ENCODE measurements at places on chromosomes 11 and 22.

GRCh38 chr22:45878901-45879551 is 97.9 kb downstream of the WNT7B start:
- no peak for DNase-seq

GRCh38 chr11:120268686-120269085 is 28.7 kb downstream of the POU2F3 start:
- no peak for DNase-seq

- DNase-seq = peak; percentile 46
Observed at GRCh38 chr22:38981992-38982927, at the start of gene APOBEC3B. APOBEC3B (plus strand) TSS chr22:38982347; CDS start chr22:38982454, 107 bp downstream.

- DNase-seq = no peak
Observed at GRCh38 chr11:73152086-73152853, 10.2 kb upstream of the FCHSD2 start.

GRCh38 chr11:77886401-77886800 is 65.5 kb downstream of the AAMDC start:
- no peak for DNase-seq

DNA sequence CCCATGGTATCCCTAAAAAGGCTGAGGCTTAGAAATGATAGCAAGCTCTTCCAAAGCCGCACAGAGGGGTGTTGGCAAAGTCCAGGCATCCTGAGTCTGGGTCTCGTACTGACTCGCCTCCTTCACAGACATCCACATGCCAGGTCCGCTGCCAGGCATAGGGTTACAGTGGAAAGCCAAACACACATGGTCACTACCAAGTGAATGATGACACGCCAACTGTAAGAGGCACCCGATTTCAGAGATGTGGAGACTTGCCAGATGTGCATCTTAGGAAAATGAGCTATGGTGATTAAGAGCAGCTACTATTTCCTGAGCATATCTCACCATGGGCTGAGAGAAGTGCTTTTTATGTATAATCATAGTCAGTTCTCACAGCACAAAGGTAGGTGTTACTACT is 314.9 kb downstream of the MIAT start:
- no peak for DNase-seq

- DNase-seq = no peak
Observed at GRCh38 chr11:70353900-70354568, 44.3 kb upstream of the CTTN start.

GRCh38 chr11:19228968-19229367 is 11.8 kb downstream of the E2F8 start:
- DNase-seq = no peak

- DNase-seq = no peak
Observed at GRCh38 chr11:6599449-6599848, 4.0 kb downstream of the RRP8 start.

- no peak for DNase-seq
Observed at GRCh38 chr11:19232910-19233503, 7.7 kb downstream of the E2F8 start.

DNA sequence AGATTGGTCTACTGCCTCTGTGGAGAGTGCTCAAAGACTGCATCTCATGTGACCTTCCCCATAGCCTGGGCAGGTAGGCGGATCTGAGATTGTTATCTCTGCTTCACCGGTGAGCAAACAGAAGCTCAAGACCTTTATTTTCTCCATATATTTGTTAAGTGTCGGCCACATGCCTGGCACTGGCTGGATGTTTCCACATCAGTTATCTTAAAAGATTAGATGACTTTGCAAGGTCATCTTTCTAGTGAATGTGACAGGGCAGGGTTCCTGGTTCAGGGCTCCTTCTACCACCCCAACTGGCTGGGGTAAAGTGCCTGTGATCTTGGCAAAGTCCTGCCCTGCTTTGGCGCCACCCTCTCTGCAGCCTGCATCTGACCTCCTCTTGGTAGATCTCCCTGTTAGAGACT is 125.0 kb downstream of the CCDC81 start:
- DNase-seq = no peak

DNA sequence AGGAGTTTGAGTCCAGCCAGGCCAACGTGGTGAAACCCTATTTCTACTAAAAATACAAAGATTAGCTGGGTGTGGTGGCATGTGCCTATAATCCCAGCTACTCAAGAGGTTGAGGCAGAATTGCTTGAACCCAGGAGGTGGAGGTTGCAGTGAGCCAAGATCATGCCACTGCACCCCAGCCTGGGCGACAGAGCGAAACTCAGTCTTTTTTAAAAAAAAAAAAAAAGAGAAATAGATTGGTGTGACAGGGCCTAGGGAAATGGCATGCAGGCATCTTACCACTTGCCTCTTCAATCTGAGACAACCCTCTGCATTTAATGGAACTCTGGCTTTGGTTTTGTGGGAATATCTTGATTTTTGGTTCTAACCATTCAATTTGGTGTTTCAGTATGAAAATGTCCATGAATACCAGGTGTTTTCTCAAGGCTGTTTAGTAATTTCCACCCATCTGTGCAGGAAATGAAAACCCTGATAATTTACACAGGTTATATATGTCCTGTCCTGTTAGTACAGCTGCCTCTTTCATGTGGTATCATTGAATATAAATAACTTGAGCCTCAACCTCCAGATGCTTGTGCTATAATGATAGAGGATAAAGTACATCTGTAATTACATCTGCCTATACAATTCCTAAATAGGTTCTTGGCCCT is 8.4 kb downstream of the XBP1 start:
- DNase-seq = no peak

GRCh38 chr11:111124724-111125123 is 120.8 kb upstream of the POU2AF2 start:
- no peak for DNase-seq

- DNase-seq = no peak
Observed at GRCh38 chr22:20972933-20973577, 6.0 kb downstream of the AIFM3 start.

DNA sequence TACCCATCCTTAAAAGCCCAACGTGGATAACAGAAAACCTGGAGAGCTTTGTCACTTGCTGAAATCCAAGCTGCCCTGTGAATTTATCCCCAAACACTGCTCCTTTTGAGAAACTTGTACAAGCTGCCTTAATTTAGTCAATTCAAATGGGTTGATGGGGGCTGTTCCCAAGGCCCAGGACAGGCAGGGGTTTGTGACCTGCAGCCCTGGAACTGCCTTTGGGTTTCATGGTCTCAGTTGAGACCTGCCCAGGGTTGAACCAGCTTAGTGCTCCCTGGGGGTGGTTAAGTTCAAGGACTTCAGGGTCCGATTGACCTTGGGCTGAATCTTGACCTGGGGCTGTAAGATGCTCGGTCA is 112.1 kb upstream of the OR4B1 start:
- DNase-seq = no peak

- no peak for DNase-seq
Observed at GRCh38 chr22:47059701-47060161, 297.3 kb downstream of the TBC1D22A start.

DNA sequence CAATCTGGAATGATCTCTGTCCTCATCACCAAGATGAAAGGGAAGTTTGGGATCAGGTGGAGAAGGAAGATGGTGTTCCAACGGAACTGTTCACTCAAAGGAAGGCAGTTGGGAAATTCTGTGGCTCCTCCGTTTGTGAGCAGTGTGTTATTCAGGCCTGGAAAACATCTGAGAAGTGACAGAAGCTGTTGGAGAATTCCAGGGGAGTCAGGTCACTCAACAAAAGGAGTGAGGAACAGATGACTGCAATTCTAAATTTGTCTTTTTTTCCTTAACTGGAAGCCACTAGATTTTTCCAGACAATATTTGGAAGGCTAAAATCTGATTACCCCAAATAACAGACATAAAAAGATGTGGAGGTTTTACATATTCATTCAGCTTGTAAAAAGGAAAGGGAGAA is 107.8 kb downstream of the CD44 start:
- DNase-seq = no peak

- DNase-seq = no peak
Observed at GRCh38 chr11:65305501-65306268, 9.0 kb upstream of the CDC42EP2 start.

DNA sequence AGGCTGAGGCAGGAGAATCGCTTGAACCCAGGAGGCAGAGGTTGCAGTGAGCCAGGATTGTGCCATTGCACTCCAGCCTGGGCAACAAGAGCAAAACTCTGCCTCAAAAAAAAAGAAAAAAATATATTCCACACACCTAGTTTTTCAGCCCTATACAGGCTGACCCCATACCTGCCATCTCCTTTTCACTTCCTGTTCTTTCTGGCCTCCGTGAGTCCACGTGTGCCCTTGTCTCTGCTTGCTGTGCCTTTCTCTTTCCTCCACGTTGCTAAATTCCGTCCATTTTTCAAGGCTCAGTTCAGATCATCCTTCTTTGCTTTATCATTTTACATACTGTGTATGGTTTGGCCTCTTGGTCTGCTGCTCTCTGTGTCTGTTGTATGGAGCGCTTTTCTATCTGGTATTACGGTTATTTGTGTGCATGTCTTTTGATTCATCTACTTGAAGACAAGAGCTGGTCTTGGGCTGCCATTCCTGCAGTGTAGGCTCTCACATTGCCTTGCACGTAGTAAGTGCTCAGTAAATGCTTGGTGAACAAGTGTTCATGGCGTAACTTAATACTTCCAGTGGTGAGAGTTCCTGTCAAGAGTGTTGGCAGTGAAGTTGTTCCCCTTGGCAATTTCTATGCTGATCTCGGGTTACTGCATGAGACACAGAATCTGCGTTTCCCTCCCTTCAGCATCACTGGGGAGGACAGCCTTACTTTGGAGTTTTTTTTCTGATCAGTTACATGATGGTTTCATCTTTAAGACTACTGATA is 57.5 kb downstream of the PTPRJ start:
- DNase-seq = no peak

DNA sequence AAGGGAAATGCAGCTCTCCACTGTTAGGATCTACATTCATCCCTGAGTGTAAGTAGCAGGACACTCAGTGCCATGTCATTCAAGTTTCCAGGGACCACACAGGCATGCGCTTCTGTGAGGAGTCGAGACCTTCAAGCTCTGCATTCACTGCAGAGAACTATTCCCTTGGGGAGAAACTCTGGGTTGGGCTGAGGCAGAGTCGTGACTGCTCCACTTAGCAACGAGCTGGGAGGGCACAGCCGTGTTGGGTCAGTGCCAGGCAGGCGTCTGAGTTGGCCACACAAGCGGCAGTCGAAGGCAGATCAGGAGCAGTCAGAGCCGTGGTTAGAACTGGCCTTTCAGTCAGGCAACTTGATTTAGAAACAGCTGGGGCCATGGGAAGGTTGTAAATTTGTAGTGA is 14.7 kb downstream of the MPEG1 start:
- DNase-seq = no peak

DNA sequence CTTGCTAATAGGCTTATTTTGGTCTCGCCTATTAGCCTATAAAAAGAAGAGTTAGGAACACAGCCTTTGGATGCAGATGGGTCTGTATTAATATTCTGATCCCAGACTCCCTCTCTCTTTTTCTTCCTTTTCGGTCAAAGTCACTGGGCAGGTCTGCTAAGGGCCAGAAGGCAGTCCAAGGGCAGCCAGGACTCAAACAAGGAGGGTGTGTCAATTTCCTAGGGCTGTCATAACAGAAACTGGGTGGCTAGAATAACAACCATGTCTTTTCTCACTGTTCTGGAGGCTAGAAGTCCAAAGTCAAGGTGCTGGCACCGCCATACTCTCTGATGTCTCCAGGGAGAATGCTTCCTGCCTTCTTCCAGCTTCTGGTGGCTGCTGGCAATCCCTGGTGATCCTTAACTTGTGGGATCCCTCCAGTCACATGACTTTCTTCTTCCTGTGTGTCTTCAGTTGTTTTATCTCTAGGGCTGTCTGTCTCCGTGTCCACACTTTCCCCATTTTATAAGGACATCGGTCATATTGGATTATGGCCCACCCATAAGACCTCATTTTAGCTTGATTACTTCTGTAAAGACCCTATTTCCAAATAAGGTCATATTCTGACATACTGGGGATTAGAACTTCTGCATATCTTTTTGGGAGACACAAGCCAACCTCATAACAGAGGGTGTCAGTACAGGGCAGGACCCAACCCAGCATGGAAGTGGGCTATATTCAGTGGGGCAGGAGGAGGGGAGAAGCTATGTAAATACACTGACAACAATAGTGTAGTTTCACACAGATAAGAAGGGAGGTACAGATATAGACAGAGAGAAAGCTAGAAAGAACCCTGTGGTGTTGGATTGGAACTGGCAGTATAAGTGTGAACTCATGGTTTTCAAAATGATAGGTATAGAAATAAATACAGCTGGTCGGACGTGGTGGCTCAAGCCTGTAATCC is 5.9 kb upstream of the CSF2RB start:
- DNase-seq = no peak

DNA sequence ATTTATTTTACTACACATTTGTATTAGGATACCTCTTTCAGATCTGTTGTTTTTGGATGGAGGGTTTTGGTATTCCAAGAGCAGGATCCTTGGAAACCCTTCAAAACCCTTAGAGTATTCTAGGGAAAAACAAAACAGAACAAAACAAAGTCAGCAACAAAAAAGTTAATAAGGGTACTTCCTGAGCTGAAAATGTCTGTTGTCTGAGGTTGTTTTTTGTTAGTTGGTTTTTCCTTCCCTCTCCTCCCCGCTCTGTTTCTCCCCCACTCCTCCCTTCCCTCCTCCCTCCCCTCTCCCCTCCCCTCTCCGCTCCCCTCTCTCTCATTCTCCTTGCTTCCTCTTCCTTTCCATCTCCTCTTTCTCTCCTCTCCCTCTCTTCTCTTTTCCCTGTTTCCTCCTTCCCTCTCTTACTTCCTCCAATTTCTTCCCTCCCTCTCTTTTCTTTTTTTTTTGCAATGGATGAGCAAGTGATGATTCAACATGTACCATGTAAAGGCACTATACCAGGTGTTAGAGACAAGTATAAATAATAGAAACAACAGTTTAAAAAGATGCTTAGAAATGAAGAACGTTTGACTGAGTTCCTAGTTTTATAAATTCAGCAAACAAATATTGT is 160.6 kb downstream of the TMEM135 start:
- no peak for DNase-seq

GRCh38 chr11:46239801-46240061 is 37.7 kb upstream of the CREB3L1 start:
- DNase-seq = no peak

DNA sequence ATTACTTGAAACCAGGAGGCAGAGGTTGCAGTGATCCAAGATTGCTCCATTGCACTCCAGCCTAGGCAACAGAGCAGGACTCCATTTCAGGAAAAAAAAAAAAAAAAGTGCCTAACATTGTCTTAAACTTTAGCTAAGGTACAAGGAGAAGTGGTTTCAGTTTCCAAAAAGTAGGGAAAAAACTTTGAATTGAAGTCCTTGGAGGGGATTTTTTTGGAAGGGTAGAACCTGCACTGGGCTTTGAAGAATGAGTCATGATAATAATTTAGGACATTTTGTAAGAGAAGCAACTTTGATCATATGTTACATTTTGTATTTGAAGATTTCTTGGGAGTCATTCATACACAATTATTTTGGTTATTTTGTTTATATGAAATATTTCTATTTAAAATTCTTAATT is 31.8 kb upstream of the HIPK3 start:
- no peak for DNase-seq
